ENCODE measurements at places on chromosomes 1 and 21.

DNA sequence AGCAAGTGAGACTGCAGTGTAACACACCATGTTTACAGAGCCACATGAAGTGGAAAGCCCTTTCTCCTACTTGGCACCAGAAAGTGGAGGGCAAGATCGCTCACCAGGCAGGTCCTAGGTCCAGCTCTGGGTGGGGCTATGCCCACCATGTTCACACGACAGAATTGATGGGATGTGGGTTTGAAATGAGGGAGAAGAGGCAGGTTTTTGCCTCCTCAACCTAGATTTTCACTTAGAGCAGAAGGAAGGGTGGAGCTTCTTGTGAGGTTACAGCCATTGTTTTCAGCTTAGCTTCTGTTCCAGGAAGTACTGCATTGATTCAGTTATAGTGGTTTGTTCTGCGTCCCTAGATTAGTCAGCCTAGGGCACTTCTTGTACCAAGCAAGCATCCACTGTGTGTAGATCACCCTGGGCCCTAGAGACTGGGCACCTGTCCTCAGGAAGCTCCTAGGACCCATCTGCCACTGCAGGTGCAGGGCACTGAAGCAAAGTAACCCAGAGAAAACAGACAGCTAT lies 2.3 kb downstream of the CD53 start:
- DNase-seq, result peak; percentile 52

GRCh38 chr1:185439727-185440415 lies 122.8 kb upstream of the IVNS1ABP start:
- no peak for DNase-seq

- DNase-seq, result no peak
Observed at GRCh38 chr1:94084085-94084484, 36.9 kb downstream of the ABCA4 start.

DNA sequence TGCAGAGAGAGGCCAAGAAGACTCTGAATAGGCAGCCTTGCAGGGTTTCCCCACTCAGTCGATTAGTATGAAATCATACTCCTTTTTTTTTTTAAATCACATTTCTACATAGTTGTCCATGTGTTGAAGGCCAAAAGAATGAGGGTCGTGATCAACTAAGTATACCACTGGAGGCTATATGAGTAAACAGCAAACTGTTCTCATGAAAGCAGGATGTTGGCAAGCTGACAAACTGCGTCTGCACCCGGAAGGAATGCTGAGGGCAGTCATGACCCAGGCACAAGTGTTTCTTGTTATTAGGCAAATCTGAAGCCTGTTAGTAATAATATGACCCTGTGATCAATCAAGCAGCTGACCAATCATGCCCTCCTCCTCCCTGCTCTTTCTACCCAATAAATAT lies 213.2 kb downstream of the USH2A start:
- DNase-seq, result no peak

DNA sequence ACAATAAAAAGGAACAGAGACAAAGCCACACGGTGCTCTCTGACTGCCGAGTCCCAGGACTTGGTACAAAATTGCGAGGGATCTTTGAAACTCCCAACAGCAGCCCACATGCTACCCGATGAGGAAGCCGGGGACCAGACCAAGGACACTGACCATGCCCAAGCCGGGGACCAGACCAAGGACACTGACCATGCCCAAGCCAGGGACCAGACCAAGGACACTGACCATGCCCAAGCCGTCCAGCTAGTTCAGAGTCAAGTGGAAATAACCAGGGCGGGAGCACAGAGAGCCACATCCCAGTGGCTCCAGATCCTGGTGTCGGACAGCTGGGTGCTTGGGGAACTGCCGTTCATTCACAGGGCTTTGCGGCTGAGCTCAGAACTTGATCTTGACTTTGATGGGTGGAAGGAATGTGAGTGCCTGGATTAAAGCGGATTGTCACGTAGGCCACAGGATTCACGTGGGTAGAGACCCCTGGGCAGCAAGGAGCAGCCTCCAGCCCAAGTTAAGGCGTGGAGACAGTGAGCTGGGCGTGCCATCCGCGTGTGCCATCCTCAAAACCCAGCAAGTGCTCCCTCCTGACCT lies 16.5 kb upstream of the TRAPPC10 start:
- no peak for DNase-seq

DNA sequence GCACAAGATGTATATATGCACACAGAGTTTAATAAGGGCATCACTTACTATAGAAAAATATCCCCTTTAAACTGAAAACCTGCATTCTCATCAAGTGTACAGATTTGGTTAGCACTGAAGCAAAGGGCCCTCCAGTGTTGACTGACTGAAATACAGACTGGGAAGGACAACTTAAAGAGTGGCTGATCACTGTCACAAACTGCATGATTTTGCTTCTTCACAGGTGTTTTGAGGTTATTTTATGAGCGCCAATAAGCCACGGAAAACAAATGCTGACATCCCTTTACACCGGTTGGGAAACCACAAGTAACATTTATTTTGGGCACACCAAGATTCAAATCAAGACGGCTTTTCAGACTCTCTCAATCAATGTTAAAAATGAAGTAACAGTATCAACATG lies 30.9 kb upstream of the RAP1GAP start:
- no peak for DNase-seq

GRCh38 chr1:39441797-39442196 lies 49.6 kb upstream of the BMP8A start:
- no peak for DNase-seq

- DNase-seq, result no peak
Observed at GRCh38 chr1:159823406-159823805, 3.3 kb upstream of the SLAMF8 start.

DNA sequence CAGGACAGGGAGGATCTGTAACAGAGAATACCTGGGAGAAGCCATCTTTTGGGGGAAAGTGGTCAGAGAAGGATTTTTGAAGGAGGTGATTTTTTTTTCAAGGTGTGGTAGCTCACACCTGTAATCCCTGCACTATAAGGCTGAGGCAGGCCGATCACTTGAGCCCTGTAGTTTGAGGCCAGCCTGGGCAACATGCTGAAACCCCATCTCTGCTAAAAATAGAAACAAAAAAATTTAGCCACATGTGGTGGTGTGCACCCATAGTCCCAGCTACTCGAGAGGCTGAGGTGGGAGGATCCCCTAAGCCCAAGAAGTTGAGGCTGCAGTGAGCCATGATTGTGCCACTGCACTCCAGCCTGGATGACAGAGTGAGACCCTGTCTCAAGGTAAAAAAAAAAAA lies 67.4 kb upstream of the ARTN start:
- DNase-seq, result no peak

DNA sequence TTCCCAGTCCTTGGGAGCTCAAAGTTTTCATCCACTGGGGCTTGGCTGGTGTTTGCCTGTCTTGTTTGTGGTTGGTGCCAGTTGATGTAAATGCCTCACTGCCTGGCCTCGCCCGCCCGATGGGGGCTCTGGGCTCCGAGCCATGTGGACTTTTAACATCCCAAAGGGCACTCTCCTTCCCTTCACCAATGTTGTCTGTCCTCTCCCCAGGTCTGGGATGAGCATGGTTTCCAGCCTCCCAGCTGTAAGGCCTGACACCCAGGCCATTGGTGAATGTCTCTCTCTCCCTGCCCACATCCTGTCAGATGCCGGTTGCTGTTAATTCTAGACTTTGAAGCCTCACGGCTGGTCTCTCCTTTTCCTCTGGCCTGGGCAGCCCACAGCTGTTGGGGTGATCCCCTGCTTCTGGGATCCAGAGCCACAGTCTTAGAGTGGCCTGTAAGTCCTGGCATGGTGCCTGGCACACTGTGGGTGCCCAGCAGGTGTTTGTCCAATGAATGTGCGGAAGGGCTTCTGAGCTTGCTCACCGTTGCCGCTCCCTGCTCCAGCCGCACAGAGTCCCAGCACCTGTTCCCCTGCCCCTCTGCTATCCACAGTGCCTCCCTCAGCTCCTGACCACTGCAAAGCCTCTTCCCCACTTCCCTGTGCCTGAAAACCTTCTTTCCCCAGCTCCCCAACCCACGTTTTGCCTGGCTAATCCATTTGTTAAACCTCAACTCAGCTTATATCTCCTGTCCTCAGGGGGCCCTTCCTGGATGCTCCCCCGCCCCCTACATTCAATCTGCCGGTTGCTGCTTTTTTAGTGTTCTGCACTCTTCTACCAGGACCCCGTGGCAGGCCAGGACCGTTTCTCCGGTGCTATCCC lies 3.3 kb upstream of the C1orf174 start:
- DNase-seq, result no peak

Measured in RPMI8226 (cell line).